ENCODE measurements at places on chromosomes 3 and 15.

DNA sequence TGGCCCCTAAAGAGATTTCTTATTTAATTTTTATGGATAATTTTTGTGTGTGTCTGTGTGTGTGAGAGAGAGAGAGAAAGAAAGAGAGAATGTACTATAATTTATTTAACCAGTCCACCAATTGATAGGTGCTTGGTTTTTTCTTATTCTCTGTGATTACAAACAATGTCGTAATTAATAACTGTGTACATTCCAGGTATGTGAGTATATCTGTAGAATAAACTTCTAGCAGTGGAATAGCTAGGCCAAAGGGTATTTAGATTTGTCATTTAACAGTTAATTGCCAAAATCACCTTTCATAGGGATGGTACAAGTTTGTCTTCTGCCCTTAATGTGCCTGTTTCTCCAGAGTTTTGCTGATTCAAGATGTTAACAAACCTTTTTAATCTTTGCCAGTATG lies 35.3 kb downstream of the FOXL2 start:
- DNase-seq: no peak

- peak; percentile 26 for DNase-seq
Observed at GRCh38 chr15:71103102-71103676, 12.1 kb upstream of the THSD4 start.

- peak; percentile 84 for DNase-seq
Observed at GRCh38 chr3:133574260-133574881, 885 bp downstream of the CDV3 start.

DNA sequence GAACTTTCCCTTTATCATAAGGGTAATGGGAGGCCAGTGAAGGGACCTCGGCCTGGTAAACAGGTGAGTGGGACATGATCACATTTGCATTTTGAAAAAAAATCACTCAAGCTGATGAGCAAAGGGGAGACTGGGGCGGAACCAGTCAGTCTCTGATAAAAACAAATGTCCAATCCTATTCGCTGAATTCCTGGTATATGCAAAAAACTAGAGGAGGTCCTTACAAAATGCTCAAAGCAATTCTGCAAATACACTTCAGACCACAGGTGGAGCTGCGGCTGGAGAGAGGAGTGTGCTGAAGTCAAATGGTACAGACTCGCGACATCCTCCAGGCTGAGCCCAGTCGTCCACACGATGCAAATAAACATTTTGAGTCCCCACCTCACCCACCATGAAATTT lies 166.7 kb downstream of the FOXP1 start:
- peak; percentile 48 for DNase-seq

DNA sequence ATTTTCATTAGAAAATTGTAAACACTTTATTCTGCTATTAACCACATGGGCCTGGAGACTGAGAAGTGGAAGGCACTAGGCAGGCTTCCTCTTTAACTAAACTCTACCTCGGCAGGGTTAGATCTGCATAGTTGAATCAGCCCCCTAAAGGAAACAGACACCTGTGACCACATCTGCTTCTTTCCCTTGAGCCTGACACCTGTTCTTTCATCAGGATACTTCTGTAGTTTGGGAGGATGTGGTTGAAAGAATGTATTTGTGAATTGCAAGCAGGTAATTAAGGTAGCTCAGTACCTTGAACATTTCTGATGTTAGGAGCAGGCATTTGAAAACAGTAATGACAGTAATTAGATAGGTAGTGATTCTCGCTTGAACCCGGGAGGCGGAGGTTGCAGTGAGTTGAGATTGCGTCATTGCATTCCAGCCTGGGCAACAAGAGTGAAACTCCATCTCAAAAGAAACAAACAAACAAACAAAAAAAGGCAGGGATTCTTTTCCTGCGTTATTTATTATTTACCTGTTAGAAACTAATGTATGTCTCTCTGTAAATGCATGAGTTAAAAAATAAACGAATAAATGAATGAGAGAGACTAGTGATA lies 468.5 kb downstream of the NLGN1 start:
- no peak for DNase-seq

DNA sequence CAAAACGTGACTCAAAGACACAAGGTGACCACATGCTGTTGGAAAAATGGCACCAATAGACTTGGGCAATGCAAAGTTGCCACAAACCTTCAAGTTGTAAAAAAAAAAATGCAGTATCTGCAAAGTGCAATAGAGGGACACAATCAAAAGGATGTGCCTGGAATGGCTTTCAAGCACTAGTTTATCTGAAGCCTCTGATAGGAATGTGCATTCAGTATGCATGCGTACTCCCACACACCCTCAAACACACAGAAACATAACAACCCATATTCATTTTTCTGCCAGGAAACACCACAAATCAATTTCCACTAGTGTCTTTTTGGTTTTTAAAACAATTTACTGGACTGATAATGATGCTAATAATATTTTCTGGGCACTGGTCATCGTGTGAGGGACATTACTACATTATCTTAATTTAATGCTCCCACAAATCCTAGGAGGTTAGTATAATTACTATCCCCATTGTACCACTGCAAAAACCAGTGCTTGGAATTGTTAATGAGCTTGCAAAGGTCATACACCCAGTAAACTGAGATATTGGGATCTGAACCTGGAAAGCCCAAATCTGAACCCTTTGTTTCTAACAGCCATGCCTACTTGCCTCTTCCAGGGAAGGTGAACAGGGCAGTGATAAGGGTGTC lies 298.7 kb downstream of the MAGI1 start:
- no peak for DNase-seq
